ENCODE measurements at places on chromosomes 13 and 19.

DNA sequence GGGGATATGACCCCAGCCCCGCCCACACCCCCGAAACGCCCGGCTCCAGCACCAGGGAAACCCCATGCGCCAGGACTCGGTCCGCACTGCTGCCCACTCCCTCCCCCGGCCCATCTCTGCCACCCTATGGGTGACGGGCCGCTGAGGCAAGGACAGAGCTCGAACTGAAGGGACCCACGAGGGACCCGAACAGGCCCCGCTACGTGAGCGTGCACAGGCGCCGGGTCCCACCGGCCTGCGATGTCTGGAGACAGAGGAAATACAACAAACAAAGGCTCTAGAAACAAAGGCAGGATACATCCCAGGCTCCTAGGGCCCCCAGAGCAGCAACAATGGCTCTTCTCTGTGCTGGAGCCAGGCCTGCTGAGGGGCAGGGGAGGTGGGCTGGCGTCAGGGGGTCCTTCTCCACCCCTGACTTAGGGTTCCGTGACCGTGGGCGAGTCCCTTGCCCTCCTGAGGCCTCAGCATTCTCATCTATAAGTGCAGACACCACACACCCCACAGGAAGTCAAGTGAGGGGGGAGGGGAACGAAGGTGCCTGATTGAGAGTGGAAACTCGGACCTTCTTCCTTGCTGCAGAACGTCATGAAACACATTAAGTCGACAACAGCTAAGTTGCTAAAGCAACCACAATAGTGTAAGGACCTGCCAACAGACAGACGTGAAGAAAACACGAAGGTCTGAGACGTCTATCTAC is 3.1 kb downstream of the ABHD17A start:
- peak; percentile 68 for DNase-seq

- no peak for DNase-seq
Observed at GRCh38 chr19:6172074-6172863, 36.8 kb downstream of the ACSBG2 start.

DNA sequence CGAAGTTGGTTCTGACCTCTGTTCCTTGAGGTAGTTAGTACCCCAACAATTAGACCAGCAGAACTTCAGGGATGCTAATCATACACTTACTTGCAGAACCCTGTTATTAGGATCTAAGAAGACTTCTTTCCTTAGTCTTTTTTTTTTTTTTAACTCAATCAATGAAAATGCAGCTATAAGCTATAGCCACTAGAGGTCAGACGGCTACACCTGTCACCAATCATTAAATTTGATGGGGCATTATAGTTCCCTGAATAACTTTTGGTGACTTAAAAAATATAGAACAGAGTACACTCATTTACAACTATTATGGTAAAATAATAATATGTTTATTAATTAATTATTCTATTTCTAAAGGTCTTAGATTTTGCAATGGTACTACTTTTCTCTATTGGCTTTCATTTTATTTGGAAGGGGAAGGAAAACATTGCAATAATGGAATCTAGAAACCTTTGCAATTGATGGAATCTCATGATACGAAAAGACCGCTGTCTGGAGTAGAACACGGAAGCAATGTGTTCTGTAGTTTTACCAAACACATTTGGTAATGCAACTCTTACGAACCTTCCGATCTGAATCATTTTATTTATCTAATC is 483.2 kb downstream of the DIAPH3 start:
- no peak for DNase-seq

- DNase-seq: no peak
Observed at GRCh38 chr19:1472231-1473084, 6.6 kb downstream of the C19orf25 start.

DNA sequence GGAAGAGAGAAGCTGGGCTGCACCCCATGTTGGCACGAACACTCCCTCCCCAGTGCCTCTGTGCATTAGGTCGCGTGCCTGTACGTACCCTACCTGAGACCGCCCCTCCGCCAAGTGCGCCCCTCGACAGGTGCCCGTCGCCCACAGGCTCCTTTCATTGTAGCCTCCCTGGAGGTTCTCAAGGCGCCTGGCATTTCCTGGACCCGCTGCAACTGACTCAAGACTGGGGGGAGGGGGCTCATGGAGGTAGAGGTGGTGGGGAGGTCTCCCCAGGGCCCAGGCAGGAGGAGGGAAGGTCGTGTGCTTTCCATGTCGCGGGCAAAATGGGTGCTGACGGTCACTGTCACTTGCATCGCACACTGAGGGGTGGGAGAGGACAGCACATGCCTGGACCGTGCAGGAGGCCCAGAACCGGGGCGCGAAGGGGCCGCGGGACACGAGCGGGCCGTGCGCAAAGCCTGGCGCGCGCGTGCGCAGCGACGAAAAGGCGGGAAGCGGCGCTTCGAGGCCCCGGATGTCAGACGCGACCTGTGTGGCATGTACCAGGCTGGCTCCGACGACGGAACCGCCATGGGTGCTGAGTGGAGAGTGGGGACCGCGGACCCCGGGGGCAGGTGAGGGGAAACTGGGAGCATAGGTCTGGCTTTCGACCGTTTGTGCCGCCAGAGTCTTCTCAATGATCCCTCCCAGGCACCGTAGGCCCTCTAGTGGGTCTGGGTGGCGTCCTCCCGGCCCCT is 16.5 kb downstream of the NFIX start:
- DNase-seq: no peak
